ENCODE measurements at places on chromosomes 12 and 14.

DNA sequence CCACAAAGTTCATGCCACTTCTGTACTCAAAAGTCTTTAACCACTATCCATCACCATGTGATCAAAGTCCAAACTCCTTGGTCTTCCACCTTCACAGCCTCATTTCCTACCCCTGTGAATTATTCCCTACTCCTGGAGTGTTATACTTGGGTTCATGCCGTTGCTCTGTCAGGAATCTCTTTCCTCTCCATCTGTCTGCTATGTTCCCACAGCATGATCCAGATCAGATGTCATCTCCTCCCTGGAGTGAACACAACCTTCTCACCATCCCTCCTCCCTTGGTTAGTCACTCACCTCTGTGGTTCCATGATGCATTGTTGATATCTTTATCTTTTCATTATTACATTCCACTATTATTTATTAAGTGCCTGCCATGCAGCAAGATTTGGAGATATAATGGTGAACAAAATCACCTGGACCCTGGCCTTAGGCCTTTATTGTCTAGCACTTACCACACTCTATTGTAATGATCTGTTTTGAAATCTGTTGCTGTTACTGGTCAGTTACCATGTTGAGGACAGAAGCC, 22.4 kb downstream of the LACRT start:
- DNase-seq = no peak

GRCh38 chr12:55829967-55830600, 697 bp upstream of the DNAJC14 start:
- no peak for DNase-seq

GRCh38 chr12:116999066-116999465, 88.3 kb downstream of the FBXW8 start:
- DNase-seq = no peak

- DNase-seq = no peak
Measured at GRCh38 chr12:32419520-32419960, 20.2 kb downstream of the FGD4 start.

DNA sequence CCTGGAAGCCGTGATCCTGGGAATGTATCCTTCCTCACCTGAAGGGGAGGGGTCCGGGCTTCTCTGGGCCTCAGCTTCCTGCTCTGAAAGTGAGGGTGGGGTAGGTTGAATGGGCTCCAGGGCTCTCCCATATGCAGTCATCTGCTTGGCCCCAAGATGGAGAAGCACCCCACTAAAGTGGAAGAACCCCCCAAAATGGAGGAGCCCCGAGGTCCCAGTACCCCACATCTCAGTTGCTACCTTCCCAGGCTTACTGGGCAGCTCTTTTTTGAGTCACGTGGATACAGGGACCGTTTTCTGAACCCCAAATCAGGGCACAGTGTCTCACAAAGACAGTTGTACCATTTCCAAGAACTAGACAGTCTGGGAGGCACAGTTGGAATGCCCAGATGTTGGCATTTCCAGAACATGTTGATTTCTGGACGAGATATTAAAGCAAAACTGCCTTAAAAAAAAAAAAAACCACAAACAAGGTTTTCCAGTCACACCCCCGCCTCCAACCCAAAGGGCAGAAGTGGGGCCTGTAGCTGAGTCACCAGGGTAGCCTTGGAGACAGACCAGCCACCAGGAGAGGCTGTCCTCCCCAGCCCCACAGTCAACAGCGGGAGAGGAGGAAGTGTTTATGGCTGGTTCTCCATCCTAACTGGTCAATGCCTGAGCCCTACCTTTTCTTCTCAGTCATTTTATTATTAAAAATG, 12.1 kb downstream of the VASH1 start:
- peak; percentile 94 for DNase-seq

GRCh38 chr14:68135028-68135427, 315.4 kb downstream of the RAD51B start:
- no peak for DNase-seq

DNA sequence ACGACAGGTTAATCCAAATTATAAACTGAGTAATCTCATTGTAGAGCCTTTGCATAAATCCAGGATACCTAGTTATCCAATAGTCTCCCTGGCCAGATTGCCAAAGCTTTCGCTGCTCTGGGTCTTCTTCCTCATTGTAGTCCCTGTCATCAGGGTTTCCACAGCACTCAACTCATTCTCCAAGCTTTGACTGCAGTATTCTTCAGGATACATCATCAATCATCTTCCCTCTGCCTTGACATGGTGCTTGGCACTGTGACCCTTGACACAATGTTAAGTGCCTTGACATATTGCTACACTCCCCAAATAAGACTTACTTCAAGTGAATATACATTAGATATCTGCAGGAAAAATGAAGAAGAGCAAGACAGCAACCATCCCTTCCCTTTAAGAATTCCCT, 60.1 kb upstream of the RESF1 start:
- no peak for DNase-seq

GRCh38 chr12:57603815-57604453, 690 bp upstream of the DTX3 start:
- DNase-seq = peak; percentile 59

DNA sequence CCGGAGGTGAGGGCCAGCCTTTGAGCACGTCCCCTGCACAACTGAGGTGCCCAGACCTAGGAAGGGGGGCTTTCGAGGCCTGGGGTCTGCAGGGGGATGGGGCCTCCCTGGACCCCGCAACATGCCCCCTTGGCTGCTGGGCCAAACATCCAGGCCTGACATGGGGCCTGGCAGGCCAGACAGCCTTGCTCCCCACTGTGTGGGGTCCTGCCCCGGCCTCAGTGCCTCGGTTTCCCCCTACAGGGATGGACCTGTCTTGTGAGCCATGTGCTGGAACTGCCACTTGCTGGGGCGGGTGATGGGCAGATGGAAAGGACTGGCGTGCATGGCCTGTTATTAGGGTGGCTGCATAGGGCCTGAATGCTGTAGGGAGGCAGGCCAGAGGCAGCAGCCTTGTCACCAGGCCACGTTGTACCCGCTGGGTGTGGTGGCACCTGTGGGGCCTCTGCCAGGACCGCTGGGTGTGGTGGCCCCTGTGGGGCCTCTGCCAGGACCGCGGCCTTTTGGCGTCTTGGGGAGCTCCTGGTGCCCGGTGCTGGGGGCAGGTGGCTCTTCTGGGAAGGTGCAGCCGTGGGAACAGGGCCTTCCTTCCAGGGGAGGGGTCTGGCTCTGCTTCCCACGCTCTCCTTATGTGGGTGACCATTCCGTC, 20.4 kb downstream of the ASPG start:
- DNase-seq = no peak

GRCh38 chr12:101256266-101256665, 23.6 kb upstream of the UTP20 start:
- DNase-seq = no peak

GRCh38 chr12:68648179-68648578, 37.5 kb downstream of the RAP1B start:
- DNase-seq = no peak

GRCh38 chr12:123126294-123127181, 24.4 kb downstream of the PITPNM2 start:
- DNase-seq = peak; percentile 97

- no peak for DNase-seq
Measured at GRCh38 chr12:105331805-105332251, 1.3 kb downstream of the C12orf75 start.

GRCh38 chr12:123854918-123855317, 92.8 kb downstream of the DNAH10 start:
- DNase-seq = no peak

- peak; percentile 13 for DNase-seq
Measured at GRCh38 chr14:21525962-21526671, at the start of gene SALL2. TSS of gene SALL2 (minus strand) at chr14:21526346. CDS start at chr14:21526127, 219 bp downstream.

DNA sequence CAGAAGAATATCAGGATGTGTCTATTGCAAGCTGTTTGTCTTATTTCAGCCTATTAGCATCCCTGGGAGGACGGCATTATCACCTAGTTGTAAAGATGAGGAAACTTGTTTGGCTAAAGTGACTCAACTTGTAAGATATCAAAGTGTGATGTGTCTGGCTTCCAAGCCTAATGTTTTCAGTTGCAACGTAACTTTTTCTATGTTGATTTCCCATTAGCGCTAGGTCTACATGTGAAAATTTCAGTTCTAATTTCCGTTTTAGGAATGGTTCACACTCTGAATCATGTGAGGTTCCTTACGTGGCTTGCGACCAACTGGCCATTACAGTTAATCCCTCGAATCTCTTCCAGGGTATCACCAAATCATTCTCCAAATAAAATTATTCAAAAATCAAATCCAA, 58.0 kb downstream of the LLPH start:
- DNase-seq = no peak

DNA sequence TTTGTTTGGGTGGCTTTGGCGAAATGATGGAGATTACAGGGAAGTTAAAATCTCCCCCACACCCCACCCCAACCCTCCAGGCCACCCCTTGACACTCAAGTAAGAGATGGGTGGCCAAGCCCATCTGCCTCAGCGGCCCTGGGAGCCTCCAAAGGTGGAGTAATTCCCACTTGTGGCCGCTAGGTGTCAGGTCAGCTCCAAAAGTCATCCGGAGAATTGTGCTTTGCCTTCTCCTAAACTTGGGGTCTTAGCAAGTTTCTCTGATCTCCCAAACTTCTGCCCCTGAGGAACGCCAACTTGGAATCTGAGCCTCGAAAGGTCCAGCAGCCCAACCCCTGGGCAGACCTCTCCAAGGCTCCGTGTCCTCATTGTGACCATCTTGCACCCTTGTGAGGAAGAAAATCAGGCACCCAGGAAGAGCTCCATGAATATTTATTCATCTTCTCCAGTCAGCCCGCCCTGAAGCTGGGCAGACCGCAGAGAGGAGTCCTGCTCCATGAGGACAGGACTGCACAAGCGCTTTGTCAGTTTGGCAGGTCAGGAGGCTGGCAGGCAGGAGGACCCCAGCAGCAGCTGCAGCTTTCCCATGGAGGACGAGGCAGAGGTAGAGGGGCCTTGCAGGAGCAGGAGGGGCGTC, 46.7 kb downstream of the LRRC74A start:
- DNase-seq = peak; percentile 74

DNA sequence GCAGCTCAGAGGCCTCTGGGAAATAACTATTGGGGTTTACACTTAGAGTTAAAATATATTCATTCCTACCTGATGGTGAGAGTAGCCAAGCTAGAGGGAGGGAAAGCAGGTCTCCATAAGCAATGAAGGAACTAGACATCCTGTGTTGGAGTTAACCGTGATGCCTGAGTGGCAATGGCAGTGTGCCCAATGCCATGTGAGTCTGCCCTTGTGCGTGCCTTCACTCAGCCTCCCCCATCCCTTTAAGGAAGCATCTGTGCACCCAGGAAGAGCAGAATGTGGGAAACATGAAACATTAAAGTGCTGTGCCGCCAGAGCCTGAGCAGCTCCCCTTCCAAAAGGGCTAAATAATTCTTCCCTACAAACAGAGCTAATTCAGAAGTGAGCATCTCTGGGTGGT, 76.3 kb downstream of the COX16 start:
- no peak for DNase-seq

- DNase-seq = no peak
Measured at GRCh38 chr14:80535171-80535570, 323.9 kb upstream of the DIO2 start.

DNA sequence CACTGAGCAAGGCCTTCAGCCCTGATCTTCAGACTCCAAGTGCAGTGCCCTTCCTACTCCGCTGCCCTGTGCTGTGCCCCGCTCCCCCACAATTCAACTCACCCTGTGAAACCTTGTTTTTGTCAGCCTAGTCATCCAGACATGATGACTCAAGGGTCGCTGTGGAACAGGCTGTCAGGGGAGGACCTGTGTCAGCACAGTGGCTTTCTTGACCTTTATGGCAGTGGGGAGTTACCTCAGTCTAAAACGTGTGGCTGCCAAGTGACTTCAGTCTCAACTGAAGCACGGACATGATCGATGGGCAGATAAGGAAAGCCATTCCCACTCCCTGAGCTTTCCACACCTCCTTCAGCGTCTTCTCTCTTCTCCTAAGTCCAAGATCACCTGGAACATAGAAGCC, 16.3 kb upstream of the FLVCR2 start:
- DNase-seq = no peak

- no peak for DNase-seq
Measured at GRCh38 chr14:100065942-100066574, 836 bp downstream of the EVL start.

GRCh38 chr14:100106250-100107112, 41.3 kb downstream of the EVL start:
- DNase-seq = no peak

DNA sequence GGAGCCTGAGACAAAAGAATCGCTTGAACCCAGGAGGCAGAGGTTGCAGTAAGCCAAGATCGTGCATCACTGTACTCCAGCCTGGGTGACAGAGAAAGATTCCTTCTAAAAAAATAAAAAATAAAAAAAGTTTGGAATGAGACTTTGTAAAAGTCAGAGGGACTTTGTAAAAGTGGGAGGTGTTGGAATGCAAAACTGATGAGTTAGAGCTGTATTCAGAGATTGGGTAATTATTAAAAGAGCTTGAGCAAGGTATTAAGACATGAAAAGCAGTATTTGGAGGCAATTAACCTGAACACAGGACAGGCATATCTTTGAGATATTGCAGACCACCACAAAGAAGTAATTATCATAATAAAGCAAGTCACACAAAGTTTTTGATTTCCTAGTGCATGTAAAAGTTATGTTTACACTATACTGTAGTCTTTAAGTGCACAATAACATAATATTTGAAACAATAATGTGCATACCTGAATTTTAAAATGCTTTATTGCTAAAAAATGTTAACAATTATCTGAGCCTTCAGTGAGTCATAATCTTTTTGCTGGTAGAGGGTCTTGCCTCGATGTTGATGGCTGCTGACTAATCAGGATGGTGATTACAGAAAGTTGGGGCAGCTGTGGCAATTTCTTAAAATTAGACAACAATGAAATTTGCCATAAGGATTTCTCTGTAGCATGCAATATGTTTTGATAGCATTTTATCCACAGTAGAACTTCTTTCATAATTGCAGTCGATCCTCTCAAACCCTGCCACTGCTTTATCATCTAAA, 33.1 kb downstream of the PHLDA1 start:
- peak; percentile 45 for DNase-seq

DNA sequence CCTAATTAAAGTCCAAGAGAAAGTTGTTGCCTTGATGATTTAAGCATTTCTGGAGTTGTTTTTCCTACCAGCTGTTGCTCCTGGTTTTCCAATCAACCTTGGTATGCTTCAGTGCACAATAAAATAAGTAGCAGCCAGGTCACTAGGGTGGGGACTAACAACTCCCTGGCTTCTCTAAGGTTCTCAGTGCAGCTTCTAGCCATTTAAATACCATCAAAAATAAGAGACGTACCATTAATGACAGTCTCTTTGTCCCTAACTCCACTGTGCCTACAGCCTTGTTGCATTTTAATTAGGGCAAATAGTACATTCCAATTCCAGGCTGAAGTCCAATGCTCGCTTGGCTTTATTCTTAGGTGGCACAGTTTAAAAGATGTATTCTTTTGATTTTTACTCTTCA, 11.8 kb downstream of the STON2 start:
- DNase-seq = no peak

DNA sequence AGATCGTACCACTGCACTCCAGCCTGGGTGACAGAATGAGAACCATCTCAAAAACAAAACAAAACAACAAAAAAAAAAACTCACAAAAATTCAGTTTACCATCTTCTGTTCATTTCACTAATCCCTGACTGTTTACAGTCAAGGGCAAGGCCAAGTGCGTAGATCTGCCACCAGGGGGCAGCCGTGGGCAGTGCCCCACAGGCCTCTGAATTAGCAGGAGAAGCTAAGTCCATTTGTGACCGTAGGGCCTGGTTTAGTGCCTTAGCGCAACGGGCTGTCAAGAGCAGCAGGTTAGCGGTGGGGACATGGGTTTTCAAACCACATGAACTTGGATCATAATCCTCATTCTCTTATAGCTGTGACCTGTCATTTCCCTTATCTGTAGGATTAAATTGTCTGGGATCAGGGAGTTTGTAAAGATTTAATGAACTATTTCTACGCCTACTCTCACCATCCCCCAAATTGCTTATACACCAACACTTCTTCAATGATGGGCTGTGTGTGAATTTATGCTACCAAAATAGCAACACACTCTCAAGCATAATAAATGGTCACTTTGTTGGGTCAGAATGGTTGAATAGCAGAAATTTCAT, 49.0 kb downstream of the KCTD10 start:
- peak; percentile 86 for DNase-seq
